ENCODE measurements at places on chromosomes 7 and 10. TPM values are rescaled to one million over a fixed set of nuclear protein-coding genes. Genes with fewer than 3 reads are reported as not detected.

DNA sequence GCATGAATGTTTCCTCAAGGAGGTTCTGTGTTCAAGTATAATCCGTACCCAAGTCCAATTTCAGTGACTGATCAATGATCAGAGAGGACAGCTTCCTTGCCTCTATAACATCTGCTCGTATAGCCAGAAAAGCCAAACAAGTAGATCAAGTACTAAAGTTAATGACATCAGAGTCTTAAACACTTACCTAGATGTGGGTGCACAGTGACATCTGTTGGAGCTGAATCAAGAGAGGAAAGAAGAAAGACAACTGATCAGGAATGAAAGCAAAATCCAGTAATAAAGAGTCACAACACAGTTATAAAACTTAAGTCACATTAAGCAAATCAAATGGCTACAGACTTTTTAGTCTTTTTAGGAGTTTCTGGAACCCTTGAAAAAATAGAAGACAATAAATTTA is 236.5 kb downstream of the RELN start:
- DNase-seq: no peak

GRCh38 chr7:157412021-157412443 is 75.2 kb downstream of the DNAJB6 start:
- DNase-seq: peak; percentile 92

The MOGAT3 gene
- total RNA-seq: not detected

DNA sequence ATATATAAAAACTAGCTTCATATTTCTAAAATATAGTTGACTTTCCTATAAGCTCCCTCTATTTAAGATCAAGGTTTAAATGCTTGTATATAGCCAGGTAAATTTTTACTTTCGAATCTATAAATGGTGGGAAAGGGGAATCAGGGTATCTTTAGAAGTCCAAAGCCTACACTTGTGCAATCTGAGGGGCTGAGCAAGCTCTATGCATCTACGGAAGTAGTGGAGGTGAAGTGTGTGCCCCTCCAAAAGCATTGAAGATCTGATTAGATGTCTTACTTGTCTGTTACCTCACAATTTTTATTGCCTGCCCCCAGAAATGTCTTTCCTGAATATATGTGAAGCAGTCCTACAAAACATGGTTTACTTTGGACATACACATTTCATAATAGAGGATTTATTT is 1.6 kb downstream of the AKAP9 start:
- no peak for DNase-seq

DNA sequence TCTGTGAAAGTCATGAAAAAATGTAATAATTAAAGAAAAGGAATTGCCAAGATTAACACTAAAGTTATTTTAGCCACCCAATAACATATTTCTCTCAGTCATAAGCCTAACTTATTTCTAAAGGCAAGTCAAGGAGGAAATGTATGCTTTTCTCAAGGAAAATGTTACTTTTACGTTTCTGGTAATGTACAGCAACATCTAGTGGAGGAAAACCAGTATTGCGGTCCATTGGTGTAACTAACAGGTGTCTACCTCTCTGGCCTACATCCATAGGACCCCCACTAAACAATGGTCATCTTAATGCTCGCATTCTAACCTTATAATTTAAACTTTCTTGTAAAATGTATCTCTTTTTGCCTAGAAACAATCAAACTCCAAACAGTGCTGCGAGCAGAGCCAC is 437.5 kb downstream of the KIF20B start:
- no peak for DNase-seq

DNA sequence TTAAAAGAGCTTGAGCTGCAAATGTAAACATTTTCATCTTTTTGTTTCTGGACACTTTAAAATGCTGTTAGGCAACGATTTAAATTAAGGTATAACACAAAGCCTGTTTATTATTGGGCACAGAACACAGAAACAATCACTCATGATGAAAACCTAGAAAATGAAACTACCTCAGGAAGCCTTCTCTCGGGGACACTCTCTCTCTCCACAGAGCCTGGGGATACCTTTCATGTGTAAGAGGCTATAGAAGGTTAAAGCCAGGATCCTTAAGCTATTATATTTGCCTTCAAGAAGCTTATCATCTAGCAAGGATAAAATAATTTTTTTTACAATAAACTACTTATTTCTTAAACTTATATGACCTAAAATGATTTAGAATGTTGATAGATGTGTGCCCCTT is 194.1 kb downstream of the SKAP2 start:
- DNase-seq: no peak

- DNase-seq: no peak
Measured at GRCh38 chr10:75514830-75515229, 83.4 kb downstream of the LRMDA start.

- peak; percentile 21 for DNase-seq
Measured at GRCh38 chr10:43305876-43306275, 39.0 kb upstream of the RASGEF1A start.

DNA sequence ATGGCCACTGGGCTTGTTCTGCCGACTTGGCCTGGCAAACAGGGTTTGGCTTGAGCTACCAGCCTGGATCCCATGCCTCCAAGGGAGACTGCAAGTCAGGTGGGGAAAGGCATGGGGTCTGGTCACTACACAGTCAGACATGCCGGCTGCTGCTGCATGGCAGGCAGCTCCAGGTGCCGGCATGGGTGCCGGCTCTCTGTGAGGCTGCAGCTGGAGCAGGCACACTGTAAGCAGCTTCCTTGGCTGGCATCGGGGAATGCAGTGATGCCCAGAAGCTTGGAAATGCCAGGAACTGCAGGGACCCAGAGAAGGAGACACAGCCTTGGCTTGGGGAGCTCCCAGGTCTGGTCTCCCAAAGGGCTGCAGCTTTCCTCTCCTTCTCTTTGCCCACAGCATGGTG is 305.5 kb upstream of the NRG3 start:
- no peak for DNase-seq

The TAS2R40 gene
- not detected for total RNA-seq

The STAG3 gene
- 2.5 TPM for total RNA-seq

DNA sequence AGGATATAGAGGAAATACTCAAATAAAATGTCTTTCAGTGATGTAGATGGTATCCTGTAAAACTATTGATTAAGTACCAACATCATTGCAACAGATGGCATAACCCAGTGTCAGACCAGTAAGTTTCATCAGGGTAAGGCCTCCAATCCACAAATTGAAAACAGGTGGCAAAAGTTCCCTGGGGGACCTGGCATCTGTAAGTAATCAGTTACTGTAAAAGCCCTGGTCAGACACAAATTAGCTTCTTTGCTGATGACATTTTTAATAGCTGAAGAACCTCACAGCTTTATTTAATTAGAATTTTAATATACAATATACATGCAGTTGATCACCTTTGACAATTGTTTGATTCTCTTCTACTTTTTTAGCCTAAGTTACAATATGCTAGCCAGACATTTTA is 152.5 kb downstream of the PLXDC2 start:
- DNase-seq: no peak

GRCh38 chr10:32955299-32955772 is 2.7 kb downstream of the ITGB1 start:
- DNase-seq: no peak

The NAT16 gene
- total RNA-seq: not detected

- peak; percentile 40 for DNase-seq
Measured at GRCh38 chr7:128948312-128948973, 10.7 kb downstream of the IRF5 start.

The DOCK4 gene
- total RNA-seq: 10.8 TPM

- DNase-seq: no peak
Measured at GRCh38 chr7:87341441-87341840, 4.0 kb upstream of the CROT start.

The RNF148 gene
- not detected for total RNA-seq

DNA sequence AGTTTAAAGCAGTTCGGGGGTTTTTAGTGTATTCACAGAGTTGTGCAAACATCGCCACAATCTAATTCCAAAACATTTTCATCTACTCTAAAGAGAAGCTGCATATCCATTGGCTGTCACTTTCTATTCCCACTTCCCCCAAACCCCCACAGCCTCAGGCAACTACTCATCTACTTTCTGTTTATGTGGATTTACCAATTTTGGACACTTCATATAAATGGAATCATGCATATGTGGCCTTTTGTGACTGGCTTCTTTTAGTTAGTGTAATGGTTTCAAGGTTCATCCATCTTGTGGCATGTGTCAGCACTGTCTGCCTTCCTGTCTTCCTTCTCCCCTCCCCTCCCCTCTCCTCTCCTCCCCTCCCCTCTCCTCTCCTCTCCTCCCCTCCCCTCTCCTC is 78.5 kb upstream of the FZD1 start:
- peak; percentile 54 for DNase-seq

- peak; percentile 35 for DNase-seq
Measured at GRCh38 chr7:55962014-55962413, 2.4 kb upstream of the NIPSNAP2 start.

The WNT2 gene
- not detected for total RNA-seq

- no peak for DNase-seq
Measured at GRCh38 chr7:52726493-52726892, 308.9 kb upstream of the POM121L12 start.

The COL13A1 gene
- 17.1 TPM for total RNA-seq

The ADRB1 gene
- total RNA-seq: not detected

The CD36 gene
- 6.5 TPM for total RNA-seq

- peak; percentile 61 for DNase-seq
Measured at GRCh38 chr7:36487756-36488336, 98.2 kb downstream of the ANLN start.

DNA sequence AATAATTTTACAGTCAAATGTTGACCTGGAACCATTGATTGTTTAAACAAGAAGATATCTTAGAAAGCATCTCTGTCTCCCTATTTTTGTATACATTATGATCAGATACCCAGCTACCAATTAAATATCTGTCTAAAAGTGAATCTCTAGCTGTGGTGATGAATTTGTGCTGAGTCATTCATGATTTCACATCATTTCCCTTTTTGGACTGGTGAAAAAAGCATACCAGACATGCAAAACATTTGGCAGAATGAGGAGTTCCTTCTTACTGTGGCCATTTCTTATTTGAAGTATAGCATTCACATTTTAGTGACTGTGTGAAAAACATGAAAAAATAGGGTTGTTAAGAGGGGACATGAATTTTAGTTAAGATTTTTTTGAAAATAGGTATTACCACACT is 98.0 kb upstream of the GATA3 start:
- peak; percentile 76 for DNase-seq

The TRIM50 gene
- total RNA-seq: not detected

DNA sequence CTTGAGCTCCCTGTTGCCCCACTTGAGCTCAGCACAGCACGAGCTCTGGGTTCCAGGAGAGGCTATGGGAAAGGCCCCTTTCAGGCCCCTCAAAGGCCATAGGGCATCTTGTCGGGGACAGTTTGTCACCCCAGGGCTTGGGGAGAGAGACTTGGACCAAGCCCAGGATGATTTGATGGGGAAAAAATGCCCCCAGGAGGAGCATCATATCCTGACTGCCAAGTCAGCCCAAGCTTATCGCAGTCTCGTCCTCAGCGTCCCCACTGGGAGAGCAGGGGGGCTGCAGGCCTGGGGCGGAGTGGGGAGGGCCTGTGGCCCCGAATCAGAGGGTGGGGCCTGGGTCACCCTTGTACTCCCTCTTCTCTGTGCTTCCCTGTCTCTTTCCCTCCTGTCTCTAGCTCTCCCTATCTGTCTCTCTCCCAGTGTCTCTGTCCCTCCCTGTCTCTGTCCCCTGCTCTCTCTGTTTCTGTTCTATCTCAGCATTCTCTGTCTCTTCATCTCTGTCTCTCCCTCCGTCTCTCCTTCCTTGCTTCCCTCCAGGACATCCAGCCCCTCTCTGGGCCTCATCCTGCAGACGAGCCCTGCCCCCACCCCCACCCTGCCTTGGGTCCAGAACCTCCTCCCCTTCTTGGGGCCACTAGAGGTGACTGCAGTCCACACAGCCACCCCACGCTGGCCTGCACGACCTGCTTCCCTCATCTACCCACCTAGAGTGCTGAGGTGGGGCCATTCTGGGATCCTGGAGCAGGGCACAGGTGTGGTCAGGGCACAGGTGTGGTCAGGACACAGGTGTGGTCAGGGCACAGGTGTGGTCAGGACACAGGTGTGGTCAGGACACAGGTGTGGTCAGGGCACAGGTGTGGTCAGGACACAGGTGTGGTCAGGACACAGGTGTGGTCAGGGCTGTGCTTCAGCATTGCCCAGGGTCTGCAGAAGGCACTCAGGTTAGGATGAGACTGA is 17.3 kb upstream of the GRIFIN start:
- DNase-seq: no peak

- DNase-seq: no peak
Measured at GRCh38 chr7:70676243-70676642, 455.7 kb upstream of the GALNT17 start.

The ZNF775 gene
- total RNA-seq: 3.4 TPM

- no peak for DNase-seq
Measured at GRCh38 chr7:145269418-145270161, 433.7 kb upstream of the TPK1 start.

- DNase-seq: no peak
Measured at GRCh38 chr10:89888321-89889070, 187.1 kb downstream of the KIF20B start.

- DNase-seq: no peak
Measured at GRCh38 chr10:7598771-7599170, 68.0 kb downstream of the ITIH5 start.

- no peak for DNase-seq
Measured at GRCh38 chr10:102965311-102965851, 47.3 kb downstream of the CNNM2 start.

GRCh38 chr7:128904381-128905197 is 5.9 kb downstream of the KCP start:
- peak; percentile 55 for DNase-seq

The BMPER gene
- total RNA-seq: 7.2 TPM

GRCh38 chr7:111900283-111900682 is 305.9 kb downstream of the DOCK4 start:
- no peak for DNase-seq
